ENCODE measurements at places on chromosomes 16 and 17.

- no peak for DNase-seq
Measured at GRCh38 chr17:20032636-20033035, 23.5 kb downstream of the SPECC1 start.

DNA sequence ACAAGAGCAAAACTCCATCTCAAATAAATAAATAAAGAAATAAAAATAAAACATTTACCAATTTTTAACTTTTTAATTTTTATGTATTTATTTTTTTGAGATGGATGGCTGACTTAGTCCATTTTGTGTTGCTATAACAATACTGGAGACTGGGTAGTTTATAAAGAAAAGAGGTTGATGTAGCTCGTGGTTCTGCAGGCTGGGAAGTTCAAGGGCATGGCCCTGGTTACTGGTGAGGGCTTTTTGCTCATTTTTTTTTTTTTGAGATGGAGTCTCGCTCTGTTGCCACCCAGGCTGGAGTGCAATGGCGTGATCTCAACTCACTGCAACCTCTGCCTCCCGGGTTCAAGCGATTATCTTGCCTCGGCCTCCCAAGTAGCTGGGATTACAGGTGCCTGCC is 14.2 kb upstream of the FOXK2 start:
- DNase-seq, result no peak

GRCh38 chr16:86016201-86016965 is 117.4 kb downstream of the IRF8 start:
- DNase-seq, result no peak

GRCh38 chr16:12392585-12393091 is 411.0 kb downstream of the CPPED1 start:
- DNase-seq, result no peak

- DNase-seq, result no peak
Measured at GRCh38 chr16:66164581-66165247, 201.8 kb upstream of the CDH5 start.

DNA sequence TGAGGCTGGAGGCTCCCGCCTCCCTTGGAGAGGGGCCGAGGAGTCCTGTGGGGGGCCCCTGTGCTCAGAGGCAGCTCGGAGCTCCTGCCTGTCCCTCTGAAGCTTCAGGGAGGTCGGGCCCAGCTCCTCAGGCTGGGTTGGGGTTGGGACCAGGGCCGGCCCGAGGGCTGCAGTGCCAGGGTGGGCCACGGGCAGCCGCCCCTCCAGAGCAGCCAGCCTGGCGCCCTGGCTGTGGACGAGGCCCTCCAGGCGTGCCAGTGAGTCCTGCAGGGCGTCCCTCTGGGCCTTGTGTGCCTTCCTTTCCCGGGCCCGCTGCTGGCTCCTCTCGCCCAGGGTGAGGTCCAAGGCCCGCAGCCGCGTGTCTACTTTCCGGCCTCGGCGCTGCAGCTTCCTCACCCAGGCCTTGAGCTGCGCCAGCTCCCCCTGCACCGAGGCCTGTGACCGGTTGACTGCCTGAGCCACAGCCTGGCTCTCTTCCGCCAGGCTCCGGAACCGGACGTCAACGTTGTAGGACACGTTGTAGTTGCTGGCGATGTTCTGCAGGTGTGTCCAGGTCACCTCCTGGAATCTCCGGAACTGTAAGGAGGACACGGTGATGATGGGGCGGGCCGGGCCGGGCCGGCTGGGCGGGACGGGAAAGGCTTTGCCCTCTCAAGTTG is 1.2 kb downstream of the PTX4 start:
- no peak for DNase-seq

GRCh38 chr17:82216301-82217119 is 3.9 kb upstream of the CCDC57 start:
- peak; percentile 94 for DNase-seq

DNA sequence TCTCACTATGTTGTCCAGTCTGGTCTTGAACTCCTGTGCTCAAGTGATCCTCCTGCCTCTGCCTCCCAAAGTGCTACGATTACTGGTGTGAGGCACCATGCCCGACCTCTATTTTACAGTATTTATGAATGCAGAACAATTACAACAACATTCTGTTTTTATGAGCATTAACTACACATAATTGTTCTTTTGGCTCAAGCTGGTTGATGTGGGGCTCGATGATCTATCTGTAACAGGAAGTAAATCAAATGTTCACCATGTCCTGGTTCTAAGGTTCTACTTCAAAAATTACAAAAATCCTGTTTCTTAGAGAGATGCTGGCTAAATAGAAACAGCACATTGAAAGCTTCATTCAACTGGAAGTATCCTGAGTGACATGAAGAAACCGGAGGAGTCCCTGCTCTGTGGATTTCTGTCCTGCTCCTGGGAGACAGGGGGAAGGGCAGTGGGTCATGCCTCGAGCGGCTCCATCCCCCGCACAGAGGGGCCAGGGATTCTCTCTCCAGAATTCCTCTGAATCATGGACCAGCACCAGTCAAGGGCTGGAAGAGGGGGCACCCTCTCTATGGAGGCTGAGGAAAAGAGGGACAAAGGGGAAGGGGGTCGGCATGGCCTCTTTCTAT is 31.5 kb downstream of the FA2H start:
- no peak for DNase-seq

DNA sequence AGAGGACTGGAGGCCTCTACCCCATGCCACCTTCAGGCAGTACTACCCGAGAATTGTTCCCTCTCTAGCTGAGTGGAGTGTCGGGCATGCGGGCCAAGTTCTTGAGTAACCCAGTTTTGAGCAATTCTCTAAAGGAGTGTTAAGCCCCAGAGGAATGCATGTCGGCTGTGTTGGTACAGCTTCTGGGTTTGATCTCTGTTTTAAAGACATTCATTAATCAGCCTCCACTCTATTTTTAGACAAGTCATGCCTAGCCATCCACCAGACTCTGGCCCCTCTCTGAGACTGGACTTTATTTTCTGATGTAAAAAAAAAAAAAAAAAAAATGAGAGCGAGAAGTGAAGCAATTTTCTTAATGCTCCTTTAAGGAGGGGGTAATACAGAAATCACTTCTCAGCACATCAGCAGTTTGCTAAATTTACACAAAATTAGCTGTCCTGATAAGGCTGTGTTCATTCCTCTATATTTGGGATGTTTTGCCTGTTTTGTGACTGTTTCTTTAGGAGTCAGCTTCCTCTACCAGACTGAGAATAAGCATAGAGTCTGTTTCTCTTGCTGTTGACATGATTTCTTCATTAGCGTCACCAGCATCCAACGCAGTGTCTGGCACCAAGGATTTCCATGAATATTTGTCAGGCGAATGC is 88.7 kb downstream of the AXIN2 start:
- peak; percentile 76 for DNase-seq

- DNase-seq, result no peak
Measured at GRCh38 chr16:31183432-31184428, 3.8 kb downstream of the FUS start.

DNA sequence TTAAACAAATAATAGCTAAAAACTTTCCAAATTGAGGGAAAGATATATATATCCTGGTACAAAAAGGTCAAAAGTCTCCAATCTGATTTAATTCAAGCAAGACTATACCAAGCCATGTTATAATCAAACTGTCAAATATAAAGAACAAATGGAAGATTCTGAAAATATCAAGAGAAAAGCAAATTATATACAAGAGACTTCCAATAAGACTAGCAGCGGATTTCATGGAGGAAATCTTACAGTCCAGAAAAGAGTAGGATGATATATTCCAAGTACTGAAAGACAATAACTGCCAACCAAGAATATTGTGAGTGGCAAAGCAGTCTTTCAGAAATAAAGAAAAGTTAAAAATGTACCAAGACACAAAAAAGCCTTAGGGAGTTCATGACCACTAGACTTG is 102.2 kb downstream of the CEP112 start:
- no peak for DNase-seq

GRCh38 chr17:67105213-67105612 is 60.9 kb downstream of the CACNG1 start:
- no peak for DNase-seq

DNA sequence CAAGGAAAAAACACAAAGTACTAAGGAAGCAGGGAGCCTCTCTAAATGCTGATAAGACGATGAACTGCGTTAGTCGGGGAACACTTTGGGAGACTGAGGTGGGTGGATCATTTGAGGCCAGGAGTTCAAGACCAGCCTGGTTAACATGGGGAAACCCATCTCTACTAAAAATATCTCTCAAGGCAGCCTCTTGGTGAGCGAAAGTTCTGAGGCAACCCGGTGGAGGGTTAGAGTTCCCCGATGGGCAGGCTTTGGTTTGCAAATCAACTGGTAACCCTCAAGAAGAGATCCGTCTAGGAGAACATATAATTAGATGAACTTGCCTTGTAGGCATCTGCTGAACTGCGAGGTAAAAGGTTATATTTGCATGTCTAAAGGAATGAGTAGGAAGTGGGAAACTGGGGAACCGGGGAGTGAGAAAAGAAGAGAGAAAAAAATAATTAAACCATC is 44.6 kb downstream of the WSB1 start:
- no peak for DNase-seq

- no peak for DNase-seq
Measured at GRCh38 chr17:75697651-75698291, 23.5 kb upstream of the ITGB4 start.

DNA sequence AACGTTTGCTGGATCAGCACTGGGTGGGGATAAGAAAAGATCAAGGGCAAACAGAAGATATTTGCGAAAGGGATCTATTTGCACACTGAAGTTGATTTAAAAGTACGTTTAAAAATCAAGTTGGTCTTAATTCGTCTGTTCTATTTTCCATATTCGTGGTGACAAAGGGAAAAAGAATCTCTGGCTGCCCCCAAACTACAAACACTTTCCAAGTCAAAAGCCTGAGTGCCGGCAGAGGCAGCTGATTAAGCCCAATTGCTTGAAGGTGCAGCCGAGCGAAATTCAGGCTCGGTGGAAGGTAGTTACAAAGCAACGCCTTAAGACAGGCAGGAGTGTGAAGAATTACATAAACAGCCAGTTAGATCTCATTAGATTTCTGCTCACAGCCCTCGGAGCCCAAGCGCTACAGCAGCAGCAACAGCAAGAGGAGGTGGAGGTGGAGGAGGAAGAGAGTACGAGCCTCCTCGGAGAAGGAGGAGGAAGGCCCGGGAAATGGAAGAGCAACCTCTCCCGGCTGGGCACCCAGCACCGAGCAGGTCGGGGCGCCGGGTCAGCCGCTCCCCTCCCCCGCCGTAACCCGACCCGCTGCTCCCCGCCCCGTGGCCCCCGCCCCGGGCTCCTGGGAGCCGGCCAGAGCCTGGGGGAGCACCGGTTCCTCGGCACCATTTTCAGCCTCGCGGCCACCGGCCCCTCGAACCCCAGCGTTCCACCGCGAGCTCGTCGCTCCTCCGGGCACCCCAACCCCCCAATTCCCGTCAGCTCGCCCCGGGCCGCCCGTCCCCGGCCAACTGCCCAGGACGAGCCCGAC is 890 bp downstream of the TOB1 start:
- DNase-seq, result peak; percentile 71

DNA sequence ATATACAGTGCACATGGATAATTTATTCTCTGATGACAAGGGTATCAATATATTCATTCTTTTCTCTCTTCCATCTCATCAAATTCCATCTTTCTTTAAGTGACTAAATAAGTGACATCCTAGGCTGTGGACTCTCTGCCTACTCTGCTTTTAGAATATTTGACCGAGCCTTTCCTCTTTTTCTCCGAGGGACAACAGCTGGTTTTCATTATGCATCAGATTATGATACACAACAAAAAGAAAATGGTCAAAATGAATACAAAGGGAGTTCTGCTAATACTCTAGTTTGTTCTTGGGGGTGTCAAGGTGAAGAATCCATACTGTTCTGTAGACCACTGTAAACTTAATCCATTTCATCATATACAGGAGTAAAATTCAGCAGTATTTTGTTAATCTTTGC is 942.6 kb downstream of the KCNJ2 start:
- no peak for DNase-seq

DNA sequence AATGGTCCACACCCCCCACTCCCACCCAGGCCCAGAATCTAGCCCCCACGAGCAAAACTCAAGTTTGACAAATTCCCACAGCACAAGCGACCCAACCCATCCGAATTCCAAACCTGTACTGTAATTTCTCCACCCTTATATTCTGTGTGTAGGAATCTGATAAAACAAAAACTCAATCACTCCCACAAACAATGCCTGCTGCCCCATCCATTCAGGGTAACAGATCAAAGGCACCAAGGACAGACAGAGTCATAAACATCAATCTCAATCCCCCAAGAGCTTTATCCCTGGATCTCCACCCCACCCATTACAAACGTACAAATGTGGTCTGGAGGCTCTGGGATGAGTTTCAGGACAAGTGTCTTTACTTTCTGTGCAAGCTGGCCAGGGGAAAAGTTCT is 157.8 kb downstream of the AXIN2 start:
- no peak for DNase-seq

All from lower lobe of right lung (tissue), 2 donors.